ENCODE measurements at places on chromosomes 4 and X.

DNA sequence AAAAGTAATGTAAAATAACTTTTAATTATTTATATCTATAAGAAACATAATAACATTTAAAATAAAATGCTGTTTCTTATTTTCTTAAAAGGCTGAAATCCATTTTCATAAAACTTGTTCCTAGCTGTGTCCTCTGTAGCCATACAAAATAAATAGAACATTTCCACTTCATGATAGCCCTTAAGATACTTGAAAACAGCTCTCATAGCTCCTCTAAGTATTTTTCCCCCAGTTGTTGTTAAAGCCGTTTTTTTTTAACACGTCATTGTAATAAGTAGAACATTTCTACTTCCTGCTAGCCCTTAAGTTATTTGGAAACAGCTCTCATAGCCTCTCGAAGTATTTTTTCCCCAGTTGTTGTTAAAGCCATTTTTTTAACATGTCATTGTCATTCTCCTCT, 97.3 kb upstream of the SOX3 start:
- no peak for DNase-seq

GRCh38 chr4:77631276-77631675, 25.7 kb downstream of the CXCL13 start:
- no peak for DNase-seq

- no peak for DNase-seq
Observed at GRCh38 chr4:108947526-108947925, 184.7 kb upstream of the ETNPPL start.

- DNase-seq, result no peak
Observed at GRCh38 chr4:109959195-109959594, 46.5 kb downstream of the EGF start.

DNA sequence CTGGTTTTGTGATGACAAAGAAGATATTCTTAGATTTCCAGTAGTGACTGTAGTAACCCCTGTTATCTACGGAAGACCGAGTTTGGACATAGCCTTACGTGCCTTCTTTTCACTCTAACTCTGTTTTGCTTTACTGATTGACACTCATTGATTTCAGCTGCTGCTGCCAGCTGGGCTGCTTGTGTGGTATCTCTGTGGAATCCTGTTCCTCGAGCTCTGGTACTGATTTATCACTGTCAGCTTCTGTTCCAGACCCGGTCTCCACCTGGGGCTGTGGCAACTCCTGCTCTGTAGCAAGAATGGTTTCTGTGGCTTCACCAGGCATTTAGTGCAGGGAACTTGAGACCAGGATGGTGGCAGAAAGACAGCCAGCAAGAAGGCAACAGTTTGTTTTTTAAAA, 24.6 kb upstream of the LAP3 start:
- no peak for DNase-seq

GRCh38 chrX:68731254-68731653, 83.8 kb downstream of the STARD8 start:
- DNase-seq, result no peak

DNA sequence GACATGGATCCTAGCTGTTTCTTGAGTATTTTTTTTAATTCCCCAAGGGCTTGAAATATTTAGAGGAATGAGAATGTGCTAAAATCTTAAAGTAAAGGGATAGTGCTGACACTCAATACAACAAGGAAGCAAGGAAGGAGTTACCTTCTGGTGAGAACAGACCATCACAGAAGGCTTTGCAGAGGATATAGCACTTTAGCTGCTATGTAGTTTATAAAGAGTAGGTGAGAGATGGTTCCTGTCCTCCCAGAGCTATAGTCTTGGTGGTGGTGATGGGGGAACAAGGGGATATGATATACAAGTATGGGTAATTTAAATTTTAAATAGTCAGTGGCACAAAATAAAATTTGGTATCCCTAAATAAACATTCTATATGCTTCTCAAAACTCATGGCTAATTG, 47.6 kb downstream of the MTHFD2L start:
- no peak for DNase-seq

GRCh38 chrX:41009850-41010846, 75.1 kb upstream of the USP9X start:
- DNase-seq, result peak; percentile 73

DNA sequence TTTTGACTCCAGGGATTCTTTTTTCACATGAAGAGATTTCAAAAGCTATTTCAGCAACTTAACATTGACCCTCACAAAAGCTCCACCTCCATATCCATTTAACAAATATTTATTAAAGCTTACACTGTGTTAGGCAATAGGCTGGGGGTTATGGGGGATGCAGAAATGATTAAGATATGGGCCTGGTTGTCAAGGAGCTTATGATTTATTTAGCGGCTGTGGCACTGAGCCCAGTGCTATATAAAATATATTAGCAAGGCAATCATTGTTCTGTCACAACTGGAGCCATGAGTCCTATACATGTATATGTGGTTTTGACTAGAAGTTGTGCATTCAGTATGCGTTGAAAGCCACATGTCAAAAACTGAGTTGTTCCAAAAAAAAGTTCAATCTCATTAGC, 131.1 kb downstream of the GPC3 start:
- DNase-seq, result no peak

DNA sequence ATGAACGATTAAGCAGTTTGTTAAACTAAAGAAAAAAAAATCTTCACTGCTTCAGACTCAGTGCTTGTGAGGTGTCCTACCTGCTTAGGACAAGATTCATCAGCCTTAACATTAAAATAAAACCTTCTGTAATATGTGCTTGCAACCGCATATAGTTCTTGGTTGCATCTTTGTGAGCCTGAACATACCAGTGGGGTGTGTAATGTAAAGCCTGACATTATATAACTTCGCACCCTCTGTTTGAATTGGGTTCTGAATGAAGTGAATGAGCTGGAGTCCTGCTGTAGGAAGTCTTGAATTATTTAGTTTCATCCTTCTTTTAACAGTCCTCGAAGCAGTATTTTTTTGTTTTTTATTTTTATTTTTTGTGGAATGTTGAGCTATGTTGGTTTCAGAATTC, 3.1 kb downstream of the KDM6A start:
- no peak for DNase-seq

GRCh38 chr4:133402616-133403015, 253.5 kb downstream of the PCDH10 start:
- no peak for DNase-seq

- DNase-seq, result no peak
Observed at GRCh38 chr4:36209941-36210649, 34.2 kb downstream of the ARAP2 start.

- peak; percentile 34 for DNase-seq
Observed at GRCh38 chr4:104966349-104967033, 180.2 kb upstream of the TET2 start.

GRCh38 chr4:149277705-149278104, 537.9 kb downstream of the IQCM start:
- DNase-seq, result no peak

DNA sequence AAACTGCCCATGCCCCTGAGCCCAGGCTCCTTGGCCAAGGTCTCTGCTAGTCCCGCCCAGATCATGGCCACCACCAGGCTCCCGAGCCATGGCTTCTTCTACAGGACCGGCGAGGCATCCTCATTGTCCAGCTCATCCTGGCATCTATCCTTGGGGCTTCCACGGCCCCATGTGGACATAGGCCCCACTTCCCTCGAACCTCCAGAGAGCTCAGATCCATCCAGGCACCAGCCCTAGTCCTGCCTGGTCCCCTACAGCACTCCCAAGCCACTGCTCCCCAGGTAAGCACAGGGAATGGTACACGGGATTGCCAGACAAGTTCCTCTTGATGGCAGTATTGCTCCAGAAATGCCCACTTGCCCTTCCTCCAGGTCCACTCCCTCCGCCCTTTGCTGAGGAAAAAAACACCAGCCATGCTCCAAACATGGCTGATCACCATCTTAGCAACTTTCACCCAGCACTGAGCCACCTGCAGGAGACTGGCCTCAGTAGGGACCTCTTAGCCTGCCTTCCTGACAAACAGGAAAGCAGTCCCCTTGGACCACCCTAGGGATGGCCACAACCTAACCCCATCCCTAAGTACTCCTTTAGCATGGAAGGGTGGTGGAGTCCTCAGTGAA, 272.1 kb upstream of the AGTR2 start:
- DNase-seq, result no peak

GRCh38 chr4:181478656-181479055, 764.5 kb upstream of the TENM3 start:
- DNase-seq, result no peak

- DNase-seq, result no peak
Observed at GRCh38 chr4:82422616-82423015, 7.6 kb downstream of the HNRNPDL start.

DNA sequence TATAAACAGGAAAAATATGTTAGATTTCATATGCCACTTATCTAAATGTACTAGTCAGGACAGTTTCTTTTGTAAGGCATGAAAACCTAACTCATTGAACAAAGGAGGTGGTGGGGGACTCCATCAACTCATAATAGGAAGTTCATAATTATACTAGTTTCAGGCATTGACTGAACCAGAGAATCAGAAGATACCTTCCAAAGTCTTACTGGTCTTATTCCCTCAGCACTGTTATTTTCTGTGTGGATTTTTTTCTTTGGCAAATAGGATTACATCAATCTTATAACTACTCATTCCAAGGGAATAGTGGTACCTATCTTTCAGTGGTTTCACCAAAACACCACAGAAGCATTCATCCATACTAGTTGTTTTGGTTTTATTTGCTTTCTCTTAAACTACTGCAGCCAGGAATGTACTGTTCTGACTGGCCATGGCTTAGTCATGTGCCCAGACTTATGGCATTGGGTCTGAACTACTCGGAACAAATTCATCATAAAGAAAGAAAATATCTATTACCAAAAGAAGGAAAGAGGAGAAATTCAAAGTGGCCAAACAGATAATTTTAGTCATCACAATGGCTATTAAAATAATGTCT, 273.9 kb downstream of the ARAP2 start:
- no peak for DNase-seq

DNA sequence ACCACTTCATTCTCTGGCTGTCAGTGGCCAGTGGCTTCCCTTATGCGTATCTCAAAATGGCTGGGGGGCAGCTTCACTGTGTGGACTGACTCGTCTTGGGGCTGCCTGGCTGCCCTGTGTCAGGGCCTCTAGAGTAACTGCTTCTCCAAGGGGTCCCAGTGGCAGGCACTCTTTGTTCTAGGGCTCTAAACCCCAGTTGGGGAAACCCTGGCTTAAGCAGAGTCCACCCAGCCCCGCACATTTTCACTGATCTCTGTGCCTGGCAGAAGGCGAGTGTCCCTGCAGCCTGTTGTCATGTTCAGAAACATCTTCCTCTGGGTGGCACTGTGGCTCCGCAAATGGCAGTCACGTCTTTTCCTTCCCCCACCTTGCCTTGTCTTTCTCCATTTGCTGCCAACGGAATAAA, 59.7 kb downstream of the NBDY start:
- DNase-seq, result no peak

GRCh38 chr4:35933901-35934300, 310.4 kb downstream of the ARAP2 start:
- DNase-seq, result no peak

DNA sequence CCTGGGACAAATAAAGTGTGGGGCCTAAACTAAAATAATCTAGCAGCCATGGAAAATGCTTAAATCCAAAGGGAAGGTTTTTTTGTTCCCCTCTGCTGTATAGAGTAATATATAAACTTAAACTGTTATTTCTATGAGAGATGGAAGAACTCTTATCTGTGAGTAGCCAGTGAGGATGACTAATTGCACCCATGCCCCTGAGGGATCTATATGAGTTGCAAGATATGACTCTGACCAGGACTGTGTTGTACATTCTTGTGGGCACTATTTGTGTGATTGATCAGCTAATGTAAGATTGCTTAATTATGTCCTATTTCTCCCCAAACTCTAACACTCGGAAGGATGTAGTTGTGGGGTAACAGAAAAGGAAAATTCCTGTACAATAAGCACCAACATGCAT, 35.2 kb upstream of the AMBN start:
- no peak for DNase-seq

GRCh38 chr4:1640190-1640589, 43.9 kb downstream of the FAM53A start:
- DNase-seq, result no peak

DNA sequence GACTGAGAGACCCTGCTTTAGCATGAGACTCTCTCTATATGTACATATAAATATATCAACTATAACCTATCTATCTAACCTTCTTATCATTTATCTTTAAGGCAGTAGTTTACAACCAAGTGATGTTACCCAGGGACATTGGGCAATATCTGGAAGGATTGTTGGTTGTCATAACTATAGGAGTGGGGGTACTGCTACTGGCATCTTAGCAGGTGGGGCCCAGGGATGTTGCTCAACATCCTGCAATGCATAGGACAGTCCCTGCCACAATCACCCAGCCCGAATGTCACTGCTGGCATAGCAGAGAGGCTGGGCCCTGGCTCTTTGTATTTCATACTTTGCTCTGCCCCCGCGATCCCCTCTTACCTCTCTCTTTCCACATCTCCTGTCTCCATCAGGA, 397.7 kb downstream of the IL15 start:
- DNase-seq, result no peak

DNA sequence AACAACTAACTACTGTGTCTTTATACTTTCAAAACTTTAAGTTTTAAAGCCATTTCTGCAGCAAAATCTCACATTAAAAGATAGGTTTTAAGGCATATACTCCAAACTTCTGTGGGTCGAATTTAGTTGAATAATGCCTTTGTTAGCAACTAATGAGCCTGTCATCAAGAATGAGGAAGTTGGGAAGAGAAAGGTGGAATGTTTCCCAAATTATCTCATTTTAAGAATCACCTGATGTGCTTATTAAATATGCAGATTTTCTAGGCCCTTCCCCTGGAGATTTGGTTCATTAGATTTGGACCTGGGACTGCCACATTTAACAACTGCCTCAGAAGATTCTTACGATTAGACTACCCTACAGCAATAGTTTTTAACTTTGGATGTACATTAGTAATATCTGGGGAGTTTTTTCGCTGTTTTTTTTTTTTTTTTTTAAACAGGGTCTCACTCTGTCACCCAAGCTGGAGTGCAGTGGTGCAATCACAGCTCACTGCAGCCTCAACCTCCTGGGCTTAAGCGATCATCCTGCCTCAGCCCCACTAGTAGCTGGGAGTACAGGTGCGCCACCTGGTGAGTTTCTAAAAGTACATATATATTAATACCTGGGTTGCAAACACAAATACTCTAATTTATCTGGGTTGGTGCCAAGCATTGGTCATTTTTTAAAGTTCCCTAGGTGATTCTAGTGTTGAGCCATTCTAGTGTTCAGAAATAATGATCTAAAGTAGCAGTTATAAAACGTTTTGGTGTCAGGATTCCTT, 16.1 kb upstream of the TASL start:
- DNase-seq, result peak; percentile 27

DNA sequence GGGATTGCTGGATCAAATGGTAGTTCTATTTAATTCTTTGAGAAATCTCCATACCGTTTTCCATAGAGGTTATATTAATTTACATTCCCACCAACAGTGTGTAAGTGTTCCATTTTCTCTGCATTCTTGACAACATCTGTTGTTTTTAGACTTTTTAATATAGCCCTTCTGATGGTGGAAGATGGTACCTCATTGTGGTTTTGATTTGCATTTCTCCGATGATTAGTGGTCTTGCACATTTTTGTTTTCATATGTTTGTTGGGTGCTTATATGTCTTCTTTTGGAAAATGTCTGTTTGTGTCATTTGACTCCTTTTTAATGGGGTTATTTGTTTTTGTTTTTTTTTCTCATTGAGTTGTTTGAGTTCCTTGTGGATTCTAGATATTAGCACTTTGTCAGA, 75.3 kb upstream of the PUDP start:
- no peak for DNase-seq

- peak; percentile 42 for DNase-seq
Observed at GRCh38 chr4:48778431-48779094, 1.5 kb downstream of the FRYL start.

GRCh38 chr4:151581570-151581969, 172.6 kb downstream of the FHIP1A start:
- no peak for DNase-seq

GRCh38 chrX:147174591-147174990, 360.0 kb upstream of the CXorf51A start:
- no peak for DNase-seq
